ENCODE measurements at places on chromosomes 4 and X.

GRCh38 chr4:184854673-184855072 lies 28.9 kb upstream of the ACSL1 start:
- no peak for DNase-seq

DNA sequence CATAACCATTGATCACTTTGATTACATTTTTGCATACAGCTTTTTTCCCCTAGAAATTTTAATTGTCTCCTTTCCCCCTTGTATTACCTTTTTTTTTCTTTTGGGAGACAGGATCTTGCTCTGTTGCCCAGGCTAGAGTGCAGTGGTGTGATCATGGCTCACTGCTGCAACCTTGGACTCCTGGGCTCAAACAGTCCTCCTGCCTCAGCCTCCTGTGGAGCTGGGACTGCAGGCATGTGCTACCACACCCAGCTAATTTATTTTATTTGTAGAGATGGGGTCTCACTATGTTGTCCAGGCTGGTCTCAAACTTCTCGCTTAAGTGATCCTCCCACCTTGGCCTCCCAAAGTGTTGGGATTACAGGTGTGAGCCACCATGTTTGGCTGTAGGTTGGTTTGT lies 47.0 kb downstream of the ZFX start:
- no peak for DNase-seq

- no peak for DNase-seq
These were observed 182.0 kb downstream of the MGST2 start for GRCh38 chr4:139847602-139848001.

DNA sequence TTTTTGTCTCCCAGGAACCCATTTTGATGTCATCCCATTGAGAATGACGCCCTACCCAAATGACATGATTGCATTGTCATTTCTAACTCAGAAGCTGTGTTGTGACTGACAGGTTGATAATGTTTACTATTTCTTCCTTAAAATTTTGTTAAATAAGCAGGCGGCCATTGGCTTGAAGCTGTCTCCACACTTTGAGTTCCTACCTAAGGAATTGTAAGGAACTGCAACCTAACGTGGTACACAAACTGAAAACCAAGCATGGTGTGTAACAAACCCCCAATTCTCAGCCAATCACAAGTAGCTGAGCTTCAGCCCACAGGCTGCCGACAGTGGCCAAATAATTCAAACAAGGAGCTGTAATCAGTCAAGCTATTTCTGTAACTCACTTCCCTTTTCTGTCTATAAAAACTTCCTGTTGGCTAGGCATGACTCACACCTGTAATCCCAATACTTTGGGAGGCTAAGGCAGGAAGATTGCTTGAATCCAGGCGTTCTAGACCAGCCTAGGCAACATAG lies 2.9 kb upstream of the MND1 start:
- DNase-seq = no peak

DNA sequence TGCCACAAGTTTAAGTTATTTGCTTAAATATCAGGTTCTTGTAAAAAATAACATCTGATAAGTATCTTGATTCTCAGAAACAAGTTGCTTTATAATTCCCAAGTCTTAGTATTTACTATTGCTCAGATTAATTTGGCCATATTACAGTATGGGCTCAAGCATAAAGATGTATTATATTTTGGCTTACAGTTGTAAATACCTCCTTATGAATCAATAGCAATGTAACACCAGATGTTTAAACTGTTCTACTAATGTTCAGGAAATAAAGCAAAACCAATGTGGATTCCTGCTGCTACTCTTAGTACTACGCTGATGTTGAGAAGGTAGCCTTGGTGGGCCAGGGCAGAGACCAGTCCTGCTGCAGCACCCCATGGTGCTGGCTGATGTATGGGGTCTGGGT lies 102.7 kb downstream of the MGST2 start:
- DNase-seq = no peak

GRCh38 chr4:178812866-178813265 lies 1370.6 kb upstream of the AGA start:
- no peak for DNase-seq

- no peak for DNase-seq
These were observed 332.1 kb downstream of the ARAP2 start for GRCh38 chr4:35912174-35912573.

DNA sequence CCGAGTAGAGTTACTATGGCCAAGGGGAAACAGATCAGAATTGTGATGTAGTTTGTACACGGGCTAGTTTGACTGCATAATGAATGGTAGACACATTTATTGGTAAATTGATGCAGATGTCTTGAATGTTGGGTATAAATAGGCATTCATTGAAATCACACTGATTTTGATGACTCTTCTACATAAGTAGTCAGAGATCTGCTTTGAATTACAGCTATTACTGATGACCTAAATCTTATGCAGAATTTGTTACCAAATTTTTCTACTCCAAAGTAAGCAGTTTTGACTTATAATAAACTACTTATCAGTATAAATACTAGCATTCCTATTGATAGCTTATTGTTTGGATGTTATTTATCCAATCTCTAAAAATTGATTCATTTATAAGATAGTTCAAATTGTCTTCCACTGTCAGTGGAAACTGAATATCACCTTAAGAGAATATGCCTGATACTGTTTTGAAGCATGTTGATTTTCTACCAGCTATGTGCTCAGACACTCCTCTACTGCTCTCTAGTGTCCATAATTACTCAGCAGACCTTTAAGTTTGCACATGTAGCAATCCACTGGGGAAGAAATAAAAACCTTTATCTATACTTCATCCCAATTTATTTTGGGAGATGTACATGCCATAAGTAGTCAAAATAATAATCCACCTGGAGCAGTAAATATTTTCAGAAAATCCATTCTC lies 120.3 kb downstream of the RASL11B start:
- no peak for DNase-seq

- peak; percentile 14 for DNase-seq
These were observed 127.2 kb downstream of the FBXW7 start for GRCh38 chr4:152408514-152409327.

DNA sequence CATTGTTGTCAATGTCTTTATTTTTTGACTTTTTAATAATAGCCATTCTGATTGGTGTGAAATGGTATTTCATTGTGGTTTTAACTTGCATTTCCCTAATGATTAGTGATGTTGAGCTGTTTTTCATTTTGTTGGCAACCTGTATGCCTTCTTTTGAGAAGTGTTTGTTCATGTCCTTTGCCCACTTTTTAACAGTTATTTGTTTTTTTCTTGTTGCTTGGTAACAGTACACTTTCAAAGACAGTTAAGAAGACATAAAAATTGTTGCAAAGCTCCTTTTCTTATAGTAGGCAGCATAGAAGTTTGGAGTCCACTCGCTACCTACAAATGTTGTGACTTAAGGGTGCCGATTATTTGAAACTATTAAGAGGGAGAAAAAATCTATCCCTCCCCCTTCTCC lies 48.7 kb upstream of the SLC7A11 start:
- DNase-seq = no peak
